ENCODE measurements at places on chromosomes 7 and 10. TPM values are rescaled to one million over a fixed set of nuclear protein-coding genes. Genes with fewer than 3 reads are reported as not detected.

- ATAC-seq = no peak
Observed at GRCh38 chr7:22666732-22667131, 60.3 kb upstream of the IL6 start.

ADD3 gene
- 139 TPM for total RNA-seq

TRIM50 gene
- total RNA-seq = not detected

- ATAC-seq = peak; percentile 61
Observed at GRCh38 chr7:68929781-68930261, 668.5 kb upstream of the AUTS2 start.
